ACHN (cell line): ENCODE measurements at places on chromosomes 4 and X.
A peak's percentile ranks its signal among the peaks of the same experiment; 100 is the strongest.

DNA sequence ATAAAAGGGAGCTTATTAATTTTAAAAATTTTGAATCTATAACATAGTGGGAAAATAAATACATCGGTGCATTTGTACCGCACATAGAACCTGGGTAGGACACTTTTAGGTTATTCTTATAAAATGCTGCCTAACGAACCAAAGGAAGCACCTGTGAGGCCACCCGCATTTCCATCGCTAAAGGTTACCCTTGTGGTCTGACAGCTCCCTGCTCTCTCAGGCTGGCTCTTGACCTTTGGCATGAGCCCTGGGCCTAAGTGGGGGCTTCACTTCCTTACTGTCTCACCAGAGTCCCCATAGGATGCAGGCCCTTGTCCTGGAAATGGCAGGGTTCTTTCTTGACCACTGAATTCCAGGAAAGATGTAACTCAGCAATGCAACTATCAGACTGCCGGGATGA is 46.0 kb downstream of the HADH start:
- DNase-seq = no peak

- no peak for DNase-seq
Observed at GRCh38 chr4:33998291-33998690, 2246.0 kb downstream of the ARAP2 start.

GRCh38 chrX:25544641-25545040 is 528.9 kb upstream of the ARX start:
- no peak for DNase-seq

GRCh38 chr4:85050736-85051135 is 84.2 kb upstream of the WDFY3 start:
- DNase-seq = no peak

DNA sequence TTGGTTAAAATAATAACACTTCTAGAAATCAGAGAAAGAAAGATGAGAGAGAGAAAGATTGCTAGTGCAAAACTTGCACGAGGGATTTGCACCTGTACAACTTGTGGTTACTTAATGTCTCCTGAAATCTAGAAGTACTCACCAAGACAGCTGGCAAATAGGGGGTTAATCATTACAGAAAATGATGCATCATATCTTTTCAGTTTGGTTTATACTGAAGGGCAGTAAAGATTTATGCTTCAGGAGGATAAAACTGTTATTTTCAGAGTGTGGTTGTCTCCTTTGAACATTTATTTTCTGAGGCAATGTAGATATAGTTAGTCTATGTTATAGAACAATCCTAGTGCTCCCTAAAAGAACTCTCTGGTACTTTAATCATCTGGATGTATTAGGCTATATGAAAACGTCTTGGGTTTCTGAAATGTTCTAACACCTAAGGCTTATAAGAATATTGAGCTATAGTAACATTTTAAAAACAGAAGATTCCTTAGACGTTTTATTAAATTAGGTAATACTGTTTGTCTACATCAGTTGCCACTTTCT is 13.3 kb downstream of the ATOH1 start:
- DNase-seq = no peak

GRCh38 chr4:64581422-64581821 is 172.2 kb upstream of the TECRL start:
- DNase-seq = peak; percentile 4

GRCh38 chr4:145686991-145687390 is 7.0 kb downstream of the C4orf51 start:
- DNase-seq = no peak

DNA sequence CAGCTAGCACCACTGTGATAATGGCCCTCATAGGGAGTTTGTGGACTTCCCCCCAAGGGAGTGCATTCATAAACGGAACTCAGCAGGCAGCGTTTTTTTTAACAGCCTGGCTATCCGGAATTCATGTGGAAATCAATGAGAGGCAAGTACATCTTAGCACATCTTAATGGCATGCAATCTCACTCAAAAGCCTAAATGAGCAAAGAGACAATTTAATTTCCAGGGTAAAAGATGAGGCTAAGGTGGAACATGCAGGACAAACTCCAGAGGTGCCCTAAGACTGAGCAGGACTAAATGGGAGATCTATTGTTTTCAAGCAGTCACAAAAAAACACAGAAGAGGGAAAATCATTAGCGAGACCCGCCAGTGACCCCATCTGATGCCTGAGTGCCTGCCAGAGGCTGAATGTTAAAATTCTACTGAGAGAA is 243.5 kb upstream of the KCNIP4 start:
- DNase-seq = peak; percentile 53

DNA sequence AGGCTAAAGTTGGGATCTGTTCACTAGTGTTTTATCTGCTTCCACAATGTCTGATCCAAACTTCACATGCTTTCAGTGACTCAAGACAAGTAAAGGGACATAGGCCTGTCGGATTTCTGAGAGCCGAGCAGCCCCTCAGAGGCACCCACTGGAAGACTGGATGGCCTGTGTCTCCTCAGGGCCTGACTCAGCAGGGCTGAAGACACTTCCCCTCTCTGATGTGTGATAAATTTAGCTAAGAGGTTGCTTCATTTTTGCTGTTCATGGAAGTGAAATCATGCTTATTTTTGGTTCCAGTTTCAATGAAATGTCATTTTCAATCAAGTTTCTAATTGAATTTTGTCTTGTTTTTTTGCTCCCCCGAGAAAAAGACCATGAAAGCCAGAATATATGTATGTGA is 93.7 kb downstream of the MXRA5 start:
- DNase-seq = no peak

DNA sequence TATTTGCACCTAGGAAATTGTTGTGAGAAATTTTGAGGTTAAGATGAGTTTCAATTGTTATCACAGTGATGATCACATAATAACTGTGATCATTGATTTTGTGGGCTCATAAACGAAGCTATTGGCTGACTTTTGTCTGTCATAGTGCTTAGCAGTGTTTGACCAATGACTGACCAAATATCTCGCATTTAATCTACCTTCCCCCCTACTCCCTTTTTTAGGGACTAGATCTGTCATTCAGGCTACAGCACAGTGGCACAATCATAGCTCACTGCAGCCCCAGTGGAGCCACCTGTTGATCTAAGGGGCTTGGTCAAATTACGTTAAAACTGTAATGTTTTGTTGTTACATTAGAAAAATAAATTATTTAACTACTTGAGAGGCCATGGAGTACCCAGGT is 1.5 kb downstream of the FUNDC2 start:
- peak; percentile 0 for DNase-seq

DNA sequence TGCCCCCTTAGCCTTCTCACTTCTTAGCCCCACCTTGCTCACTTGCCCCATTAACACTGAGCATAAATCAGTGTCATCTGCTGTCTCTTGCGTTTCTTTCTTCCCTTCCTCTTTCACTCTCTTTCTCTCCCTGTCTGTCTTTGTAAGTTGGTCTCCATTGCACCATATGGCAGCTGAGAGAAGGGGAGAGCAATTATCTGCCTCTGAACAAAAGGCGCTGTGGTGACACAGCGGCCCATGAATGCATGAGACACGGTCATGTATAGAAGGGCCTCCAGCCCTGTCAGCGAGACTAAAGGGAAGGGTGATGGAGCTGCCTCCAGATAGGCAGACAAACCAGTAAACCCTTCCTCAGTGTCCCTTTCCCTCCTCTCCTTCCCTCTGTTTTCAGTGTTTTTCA is 88.8 kb upstream of the PCDH18 start:
- no peak for DNase-seq

- no peak for DNase-seq
Observed at GRCh38 chr4:139802931-139803330, 137.3 kb downstream of the MGST2 start.

DNA sequence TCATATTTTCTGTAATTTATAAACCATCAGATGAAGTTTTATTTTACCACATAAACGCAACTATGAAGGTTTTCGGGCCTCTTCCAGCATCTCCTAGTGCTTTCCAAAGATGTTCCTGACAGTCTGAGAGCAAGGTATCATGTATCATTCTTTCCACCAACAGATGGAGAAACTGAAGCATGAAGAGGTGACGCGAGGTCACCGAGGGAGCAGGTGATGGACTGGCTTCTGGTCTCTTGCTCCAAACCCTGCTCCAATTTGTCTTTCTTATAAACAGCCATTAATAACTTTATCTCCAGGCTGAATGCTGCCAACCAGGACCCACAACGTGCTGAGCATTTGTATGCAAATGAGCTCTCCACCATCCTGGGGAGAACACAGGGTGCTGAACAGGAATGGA is 86.3 kb upstream of the MAML3 start:
- no peak for DNase-seq

GRCh38 chr4:153222707-153223426 is 18.6 kb downstream of the TRIM2 start:
- DNase-seq = peak; percentile 38

- DNase-seq = no peak
Observed at GRCh38 chrX:69993494-69993893, 56.2 kb downstream of the AWAT2 start.

DNA sequence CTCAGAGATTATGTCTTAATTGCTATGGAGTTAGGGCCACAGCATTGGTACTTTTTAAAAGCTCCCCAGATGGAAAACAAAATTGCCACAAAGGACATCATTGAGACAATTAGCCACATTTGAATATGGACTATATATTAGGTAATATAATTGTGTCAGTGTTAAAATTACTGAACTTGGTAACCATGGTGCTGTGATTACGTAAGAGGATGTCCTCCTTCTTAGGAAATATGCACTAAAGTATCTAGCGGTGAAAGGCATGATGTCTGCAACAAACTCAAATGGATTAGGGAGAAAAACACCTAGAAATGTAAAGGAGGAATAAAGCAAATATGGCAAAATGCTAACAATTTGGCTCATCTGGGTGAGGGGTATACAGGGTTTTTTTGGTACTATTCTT is 89.9 kb upstream of the PAK3 start:
- DNase-seq = no peak

DNA sequence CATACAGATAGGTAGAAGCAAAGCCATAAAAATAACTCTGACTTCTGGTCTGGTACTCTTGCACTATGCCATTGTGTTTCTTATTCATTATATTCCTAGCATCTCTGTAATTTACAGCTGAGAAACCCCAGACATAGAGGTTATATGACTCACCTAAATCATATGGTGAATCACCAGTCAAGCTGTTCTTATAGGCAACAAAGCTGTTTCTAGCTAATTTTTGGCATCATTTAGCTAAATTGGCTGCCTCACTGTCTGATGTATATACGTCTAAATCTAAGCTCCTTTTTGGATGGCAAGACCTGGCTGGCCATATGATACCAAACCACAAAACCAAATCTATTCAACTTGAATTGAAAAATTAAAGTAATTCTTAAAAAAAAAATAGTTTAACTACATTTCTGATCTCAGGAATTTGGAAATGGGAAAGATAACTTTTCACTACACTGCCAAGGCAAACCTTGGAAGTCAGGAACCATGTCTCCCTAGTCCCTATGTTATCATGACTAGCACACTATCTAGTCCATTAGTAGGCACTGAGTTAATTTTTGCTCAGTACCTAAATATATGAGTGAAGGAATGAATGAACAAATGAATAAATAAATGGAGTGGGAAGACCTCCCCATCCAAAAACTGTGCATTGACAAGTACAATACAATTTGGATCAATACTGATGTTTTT is 41.3 kb upstream of the STAG2 start:
- peak; percentile 28 for DNase-seq

DNA sequence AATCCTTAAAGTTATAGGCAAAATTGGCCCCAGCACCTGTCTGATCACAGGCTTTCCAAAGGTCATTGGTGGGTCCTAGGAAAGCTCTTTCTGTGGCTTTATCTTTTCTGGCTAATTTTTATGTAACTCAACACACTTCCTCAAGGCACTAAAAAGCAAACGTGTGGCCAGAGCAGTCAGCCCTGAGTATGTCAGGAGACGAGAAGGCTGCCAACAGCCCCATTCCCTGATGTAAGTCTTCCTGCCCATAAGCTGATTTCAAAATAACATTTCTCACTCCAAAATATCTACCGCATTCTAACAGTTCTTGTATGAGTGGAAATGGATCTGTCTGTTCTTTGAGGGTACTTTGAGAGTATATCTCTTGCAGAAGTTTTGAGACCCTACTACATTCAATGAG is 25.5 kb upstream of the FUNDC1 start:
- DNase-seq = no peak

DNA sequence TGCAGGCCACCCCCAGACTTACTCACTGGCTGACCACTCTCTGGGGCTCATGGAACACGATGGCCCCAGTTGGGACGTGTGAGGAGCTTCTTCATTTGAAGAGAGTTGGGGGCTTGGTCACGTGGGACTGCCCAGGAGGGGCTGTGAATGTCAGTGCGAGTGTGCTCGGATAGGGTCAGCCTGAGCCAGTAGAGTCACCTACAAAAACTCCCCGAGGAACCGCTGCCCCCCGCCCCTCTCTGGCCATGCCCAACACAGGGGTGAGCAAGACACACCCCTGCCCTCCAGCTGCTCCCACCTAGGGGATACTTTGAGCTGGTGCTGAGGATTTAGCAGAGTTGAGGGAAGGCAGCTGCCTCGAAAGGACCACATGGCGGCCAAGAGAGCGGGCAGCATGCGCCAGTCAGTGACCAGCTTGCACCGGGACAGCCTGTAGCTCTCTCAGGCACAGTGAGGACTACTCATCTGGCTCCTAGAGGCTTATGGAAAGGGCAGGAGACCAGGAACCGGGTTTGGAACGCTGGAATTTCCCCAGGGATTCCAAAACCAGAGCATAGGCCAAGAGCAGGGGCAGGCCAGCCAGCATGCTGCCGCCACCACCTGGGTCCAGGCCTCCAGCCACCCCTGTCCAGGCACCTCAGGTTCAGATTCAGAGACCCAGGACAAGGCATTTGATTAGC is 8.4 kb downstream of the PNMA6E start:
- no peak for DNase-seq

GRCh38 chr4:11216520-11216919 is 212.2 kb downstream of the HS3ST1 start:
- DNase-seq = no peak

DNA sequence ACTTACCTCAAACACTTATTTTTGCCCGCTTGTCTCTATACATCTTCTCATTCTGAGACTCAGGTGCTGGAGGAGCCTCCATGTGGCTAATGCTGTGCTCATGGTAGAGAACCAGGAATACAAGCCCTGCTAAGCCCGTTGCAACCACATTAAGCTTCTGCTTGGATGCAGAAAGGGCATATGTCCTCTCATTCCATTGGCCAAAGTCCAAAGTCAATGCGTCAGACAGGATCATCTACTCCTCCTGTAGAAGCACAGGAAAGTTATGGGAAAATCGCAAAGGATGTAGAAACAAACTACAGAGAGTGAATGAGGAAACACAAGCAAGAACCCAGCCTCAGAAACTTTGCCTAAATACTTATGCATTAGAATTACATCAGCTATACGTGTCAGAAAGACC is 124.5 kb upstream of the AGA start:
- DNase-seq = no peak

GRCh38 chr4:186778134-186778533 is 54.5 kb upstream of the FAT1 start:
- DNase-seq = no peak

GRCh38 chr4:143451186-143451585 is 62.3 kb upstream of the SMARCA5 start:
- no peak for DNase-seq
